NCI-H1694 (cell line): ENCODE measurements at places on chromosomes 3 and 15.

- no peak for DNase-seq
These were observed 10.2 kb downstream of the MRPS22 start for GRCh38 chr3:139353920-139354556.

DNA sequence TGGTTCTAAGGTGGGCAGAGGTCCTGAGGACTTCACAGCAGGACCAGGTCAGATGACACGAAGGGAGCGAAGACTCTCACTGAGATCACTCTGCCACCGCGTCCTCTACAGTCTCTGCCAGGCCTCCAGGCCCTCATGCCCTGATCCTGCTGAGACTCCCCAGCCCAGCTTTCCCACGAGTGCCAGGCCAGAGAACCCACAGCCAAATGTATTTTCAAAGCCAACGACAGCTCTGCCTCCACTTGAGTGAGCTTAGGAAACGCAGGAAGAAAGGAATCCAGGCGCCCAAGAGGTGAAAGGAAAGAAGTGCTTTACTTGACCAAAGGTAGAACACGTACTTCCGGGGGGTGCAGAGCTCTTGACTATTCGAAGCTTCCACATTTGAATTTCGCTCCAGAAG is 275.0 kb downstream of the XXYLT1 start:
- no peak for DNase-seq

DNA sequence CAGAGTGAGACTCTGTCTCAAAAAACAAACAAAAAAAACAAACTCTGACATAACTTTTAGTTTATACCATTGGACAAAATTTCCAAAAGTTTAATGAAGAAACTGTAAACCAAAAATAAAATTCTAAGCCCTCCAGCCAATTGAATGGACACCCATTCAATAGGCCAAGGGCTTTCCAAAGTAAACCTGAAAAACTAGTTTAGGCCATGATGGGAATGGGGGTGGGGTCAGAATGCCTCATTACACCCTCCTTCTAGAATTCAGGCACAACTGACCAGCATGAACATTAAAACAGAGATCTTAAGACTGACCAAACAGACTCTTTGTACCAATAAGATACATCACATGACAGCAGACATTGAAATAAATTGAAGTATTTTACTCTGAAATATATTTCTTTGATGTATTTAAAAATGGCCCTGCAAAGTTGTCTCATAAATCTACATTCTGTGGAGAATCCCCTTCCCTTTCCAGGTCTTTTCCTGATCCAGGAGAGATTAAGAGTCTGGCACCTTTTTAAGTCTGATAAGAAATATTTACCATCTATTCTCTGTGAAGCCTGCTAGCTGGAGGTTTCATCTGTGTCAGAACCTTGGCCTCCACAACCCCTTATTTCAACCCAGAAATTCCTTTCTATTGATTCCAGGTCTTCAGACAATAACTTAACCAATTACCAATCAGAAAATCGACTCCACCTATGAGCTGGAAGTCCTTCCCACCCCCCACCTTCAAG is 15.7 kb downstream of the THOC7 start:
- DNase-seq: no peak

DNA sequence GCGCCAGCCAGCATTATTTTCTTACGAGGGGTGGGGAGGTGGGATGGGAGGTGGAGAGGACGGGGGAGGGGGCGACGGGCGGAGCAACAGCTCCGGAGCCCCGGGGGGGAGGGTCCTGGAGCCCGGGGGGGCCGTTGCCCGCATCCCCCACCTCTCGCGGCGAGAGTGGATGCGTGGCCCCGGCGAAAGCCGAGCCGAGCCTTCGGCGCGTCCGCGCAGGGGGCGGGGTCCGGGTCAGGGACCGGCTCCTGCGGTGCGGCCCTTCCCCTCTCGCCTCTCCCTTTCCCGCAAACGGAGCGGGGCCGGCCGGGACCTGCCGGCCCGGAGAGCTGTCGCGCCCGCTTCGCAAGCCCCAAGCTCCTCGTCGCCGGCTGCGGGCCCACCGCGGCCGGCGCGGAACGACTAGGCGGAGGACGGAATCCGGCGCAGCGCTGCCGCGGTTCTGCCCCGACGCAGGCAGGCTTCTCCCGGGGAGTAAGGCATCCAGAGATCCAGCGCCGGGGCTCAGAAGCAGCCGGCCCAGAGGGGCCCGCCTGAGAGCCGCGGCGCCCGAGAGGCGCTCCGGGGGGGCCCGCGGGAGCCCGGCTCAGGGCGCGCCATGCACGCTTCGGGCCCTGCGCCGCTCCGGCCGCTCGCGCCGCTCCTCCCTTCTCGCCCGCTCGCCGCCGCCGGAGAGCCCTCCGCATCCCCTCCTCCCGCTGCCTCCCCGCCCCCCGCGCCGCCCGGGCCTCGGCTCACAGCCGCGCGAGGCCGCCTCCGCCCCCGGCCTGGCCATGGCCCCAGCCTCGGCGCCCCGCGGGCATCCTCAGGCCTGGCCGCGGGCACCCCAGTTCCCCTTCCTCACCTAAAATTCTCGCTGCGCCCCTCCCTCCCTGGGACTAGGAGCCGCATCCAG is 459 bp upstream of the ADCY5 start:
- no peak for DNase-seq

- no peak for DNase-seq
These were observed 11.6 kb upstream of the EPHB3 start for GRCh38 chr3:184549796-184550577.

GRCh38 chr3:115254492-115255196 is 107.6 kb upstream of the ZBTB20 start:
- DNase-seq: no peak

GRCh38 chr3:14827776-14828175 is 9.0 kb downstream of the FGD5 start:
- no peak for DNase-seq

DNA sequence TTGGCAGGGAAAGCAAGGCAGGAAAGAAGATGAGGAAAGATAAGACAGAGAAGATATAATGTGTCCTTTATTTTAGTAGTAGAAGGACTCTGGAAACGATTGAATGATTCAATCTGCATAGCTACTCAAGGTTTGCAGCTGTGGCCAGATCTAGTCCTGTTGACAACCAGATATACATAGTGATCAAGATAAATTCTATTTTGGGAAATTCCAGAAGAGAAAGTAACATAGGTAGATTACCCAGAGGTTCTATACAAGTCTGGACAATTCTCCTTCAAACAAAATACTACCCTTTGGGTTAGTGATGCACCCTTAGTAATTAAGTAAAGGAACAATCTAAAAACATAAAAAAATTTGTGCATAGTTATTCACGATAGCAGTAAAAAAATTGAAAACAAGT is 9.4 kb downstream of the TERC start:
- no peak for DNase-seq

DNA sequence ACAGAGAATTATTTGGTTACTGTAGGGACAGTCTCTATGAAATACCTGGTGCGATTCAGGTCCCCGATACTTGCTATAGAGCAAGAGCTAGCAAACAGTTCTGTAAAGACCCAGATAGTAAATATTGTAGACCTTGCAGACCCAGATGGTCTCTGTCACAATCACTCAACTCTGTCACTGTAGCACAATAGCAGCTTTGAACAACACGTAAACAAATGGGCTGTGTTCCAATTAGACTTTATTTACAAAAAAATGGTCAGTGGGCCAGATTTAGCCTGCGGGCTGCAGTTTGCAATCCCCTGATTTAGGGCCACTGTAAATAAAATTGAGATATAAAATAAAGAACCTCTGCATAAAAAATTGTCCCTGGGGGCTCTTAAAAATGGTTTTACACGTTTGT is 127.7 kb downstream of the SV2B start:
- DNase-seq: no peak

DNA sequence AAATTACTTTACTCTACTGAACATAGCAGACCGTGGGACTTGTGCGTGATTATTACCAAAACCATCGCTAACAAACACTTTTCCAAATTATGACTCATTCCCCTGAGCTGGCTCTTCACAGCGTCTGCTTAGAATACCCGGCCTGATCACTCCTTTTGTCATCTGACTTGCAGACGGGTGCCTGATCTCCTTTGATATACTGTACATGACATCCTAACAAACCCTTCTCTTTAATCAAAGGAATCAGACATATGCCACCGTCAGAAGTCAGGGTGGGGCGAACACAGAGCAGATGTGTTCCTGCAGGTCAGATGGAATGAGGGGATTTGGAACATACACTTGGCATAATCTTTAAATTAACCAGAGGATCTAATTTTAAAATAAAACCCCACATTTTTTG is 48.5 kb upstream of the SH3GL3 start:
- DNase-seq: no peak

GRCh38 chr3:61068084-61068483 is 183.2 kb downstream of the FHIT start:
- no peak for DNase-seq

GRCh38 chr3:4231041-4231440 is 72.1 kb upstream of the SETMAR start:
- no peak for DNase-seq

DNA sequence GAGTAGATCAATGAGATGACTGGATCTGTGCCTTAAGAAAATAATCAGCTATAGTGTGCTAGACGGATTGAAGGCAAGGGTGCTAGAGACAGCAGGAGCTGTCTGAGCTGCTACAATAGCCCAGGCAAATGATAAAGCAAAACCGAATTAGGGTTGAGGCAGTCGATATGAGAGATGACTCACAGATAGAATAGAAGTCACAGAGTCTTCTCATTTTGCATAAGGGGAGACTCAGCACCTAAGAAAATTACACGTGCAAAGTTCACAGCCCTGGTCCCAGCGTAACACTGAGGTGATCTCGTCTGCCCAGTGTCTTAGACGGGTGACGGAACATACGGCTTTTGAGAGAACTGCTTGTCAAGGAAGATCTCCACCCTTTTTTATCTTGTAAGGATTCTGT is 11.6 kb downstream of the LPP start:
- no peak for DNase-seq

DNA sequence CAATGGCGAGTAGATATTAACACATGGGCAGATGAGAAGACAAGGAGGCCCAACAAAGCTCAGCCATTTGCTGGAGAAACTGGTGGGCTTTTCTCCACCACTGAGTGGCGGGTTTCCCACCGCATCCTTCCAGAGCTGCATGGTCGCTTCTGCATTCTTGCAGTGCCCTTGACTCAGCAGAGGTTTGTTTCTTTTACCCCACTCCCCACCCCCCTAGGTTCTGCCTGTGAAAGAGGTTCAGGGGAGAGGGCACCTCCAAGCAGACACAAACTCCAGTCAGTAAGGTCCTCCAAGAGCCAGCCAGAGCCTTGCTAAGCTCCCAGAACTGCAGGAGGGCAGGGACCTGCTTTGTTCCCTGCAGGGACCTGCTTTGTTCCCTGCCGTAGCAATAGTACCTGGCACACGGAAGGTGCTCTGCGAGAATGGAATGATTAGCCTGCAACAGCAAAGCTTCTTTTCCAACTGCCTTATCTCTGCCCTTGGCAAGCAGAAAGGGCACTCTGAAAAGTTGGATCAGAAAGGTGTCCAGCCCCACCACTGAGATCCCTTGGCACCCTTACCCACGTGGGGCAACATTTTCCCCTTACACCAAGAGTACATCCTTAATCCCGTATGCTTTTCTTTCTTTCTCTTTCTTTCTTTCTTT is 1.4 kb downstream of the PAQR5 start:
- no peak for DNase-seq

- DNase-seq: no peak
These were observed 143.4 kb downstream of the PTPRG start for GRCh38 chr3:61704807-61705206.

DNA sequence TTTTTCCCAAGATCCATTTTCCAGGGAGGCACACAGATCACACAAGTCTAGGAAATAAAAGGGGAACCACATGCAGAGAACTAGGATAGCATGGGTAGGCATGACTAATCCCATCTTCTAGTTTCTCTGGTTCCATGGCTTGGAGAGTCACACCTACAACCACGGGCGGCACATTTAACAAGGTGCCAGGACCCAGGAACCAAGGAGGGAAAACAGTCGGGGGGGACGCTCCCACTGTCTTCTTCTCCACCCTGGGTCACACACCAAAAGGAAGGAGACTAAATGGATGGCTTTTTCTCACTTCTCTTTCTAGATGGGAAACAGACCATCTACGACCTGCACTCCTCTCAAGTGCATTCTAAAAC is 4.6 kb upstream of the SMCO1 start:
- DNase-seq: no peak

DNA sequence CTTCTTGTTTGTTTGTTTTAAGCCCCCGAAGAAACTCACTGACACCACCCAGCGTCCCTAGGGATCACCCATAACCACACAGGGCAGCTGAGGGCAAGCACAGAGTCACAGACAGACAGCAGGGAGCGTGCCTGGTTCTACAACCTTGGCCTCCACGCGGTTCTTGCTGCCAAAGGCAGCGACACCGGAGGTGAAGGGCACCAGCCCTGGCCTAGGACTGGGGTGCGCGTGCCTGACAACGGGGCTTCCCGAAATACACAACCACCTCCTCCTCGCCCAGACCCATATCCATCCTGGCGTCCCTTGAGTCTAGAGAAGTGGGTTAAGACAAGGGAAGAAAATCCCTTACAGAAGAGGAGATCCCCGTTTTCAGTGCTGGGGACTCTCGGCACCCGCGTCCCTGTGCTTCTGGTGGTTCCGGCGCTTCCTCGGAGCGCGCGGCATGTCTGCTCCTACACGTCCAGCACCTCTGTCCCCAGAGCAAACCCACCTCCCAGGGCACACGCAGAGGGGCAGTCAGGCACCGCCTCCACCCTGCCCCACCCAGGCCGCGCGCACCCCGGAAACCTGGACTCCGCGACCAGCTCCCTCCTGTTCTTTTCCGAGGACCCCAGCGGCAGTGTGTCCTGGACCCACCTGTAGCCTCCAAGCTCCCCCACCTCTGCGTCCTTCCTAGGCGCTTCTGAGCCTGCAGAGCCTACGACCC is 911 bp downstream of the RFTN1 start:
- DNase-seq: no peak

DNA sequence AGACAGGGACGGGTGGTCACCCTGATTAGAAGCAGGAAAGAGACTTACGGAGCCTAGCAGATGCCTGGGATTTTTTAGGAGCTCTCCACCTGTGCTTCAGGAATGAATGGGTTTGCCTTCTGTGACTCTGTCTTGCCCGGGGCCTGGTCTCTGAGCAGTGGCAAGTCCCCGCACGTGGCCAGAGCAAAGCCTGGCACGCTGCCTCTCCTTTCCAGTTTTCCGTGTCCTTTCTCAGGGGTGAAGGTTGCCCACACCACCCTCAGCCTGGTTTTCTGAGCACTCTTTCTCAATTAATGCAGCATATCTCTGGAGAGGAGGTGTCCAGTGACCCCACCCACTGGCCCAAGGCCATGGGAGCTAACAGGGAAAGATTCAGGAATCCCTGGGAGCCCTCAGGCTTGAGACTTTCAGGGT is 14.5 kb upstream of the CHST14 start:
- DNase-seq: no peak

DNA sequence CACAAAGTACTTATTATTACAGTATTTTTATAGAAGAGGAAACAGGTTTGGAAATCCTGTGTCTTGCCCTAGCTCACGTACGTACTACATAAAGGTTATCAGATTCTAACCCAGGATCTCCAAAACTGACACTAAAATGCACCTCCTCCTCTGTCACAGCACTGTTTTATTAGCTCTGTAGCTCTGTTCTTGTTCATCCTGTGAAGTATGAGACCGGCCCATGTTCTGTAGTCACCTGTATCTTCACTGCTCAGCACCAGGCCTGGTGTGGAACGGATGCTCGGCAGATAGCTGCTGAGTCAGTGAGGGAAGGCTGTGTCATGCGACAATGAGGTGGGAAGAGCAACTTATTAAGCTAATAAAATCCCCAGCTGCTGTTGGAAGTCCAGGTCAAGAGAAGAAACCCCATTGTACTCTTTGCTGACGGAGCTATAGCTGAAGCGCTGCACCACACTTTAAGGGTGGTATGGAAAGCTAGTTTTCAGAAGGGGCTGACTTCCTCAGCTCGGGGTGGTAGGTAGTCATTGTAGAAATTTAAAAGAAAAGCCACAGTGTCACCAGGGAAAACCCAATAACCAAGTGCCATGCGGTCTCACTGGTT is 22.8 kb downstream of the BCL2A1 start:
- no peak for DNase-seq

GRCh38 chr15:88398011-88398410 is 69.2 kb downstream of the MRPL46 start:
- DNase-seq: no peak
